Stimulated activated CD4-positive, alpha-beta T cell treated with anti-CD3 and anti-CD28 coated beads, Interleukin-1b, Interleukin-23, amount 100 ng/mL, for 48 hours (primary cell): ENCODE measurements at places on chromosomes 2 and 18.

DNA sequence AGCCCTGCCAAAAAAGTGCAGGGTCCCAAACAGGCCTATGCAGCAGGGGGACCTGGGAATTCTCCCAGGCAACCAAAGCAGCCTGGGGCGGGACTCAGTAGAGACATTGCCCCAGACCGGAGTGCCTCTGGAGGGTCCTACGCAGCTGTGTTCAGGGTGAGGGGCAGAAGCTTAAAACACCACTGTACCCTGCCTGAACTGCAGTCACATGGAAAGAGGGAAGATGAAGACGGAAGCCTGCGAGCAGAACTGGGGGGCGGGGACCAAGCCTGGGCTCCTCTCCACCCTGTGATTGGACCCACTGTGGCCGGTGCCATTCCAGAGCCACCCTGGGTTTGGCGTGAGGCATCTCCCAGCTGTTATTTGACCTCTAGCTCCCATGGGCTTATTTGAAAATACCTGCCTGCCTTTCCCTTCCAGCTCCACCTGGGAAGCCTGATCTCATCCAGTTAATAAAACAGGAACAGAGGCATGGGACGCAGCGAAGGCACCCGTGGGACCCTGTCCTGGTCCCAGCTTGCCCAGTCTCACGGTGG is 183.1 kb downstream of the SMAD2 start:
- no peak for DNase-seq

- no peak for DNase-seq
Observed at GRCh38 chr2:60827369-60827768, 54.0 kb upstream of the REL start.

- no peak for DNase-seq
Observed at GRCh38 chr18:57789759-57790158, 13.4 kb downstream of the ATP8B1 start.

- DNase-seq = peak; percentile 52
Observed at GRCh38 chr2:101387151-101387834, at the start of gene CREG2. CREG2 (minus strand) TSS chr2:101387503; CDS start chr2:101387457, 46 bp downstream.

DNA sequence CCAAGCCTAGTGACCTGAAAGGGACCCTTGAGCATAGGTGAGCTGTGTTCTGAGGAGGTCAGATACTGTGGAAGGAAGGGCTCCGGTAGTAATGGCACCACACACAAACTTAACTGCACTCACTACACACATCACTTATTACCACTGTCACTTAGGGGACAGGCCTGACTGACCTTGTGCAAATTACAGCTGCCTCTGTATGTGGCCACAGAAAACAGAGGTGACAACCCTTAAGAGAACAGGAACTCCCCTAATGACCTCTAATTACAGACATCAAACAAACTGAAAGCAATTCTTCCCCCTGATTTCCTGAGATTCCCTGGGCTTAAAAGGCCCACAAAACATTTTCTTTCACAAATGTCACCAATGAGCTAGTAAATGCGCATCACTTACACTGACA is 360.6 kb downstream of the RND3 start:
- no peak for DNase-seq

GRCh38 chr2:203732092-203732952 is 25.9 kb downstream of the CD28 start:
- no peak for DNase-seq

DNA sequence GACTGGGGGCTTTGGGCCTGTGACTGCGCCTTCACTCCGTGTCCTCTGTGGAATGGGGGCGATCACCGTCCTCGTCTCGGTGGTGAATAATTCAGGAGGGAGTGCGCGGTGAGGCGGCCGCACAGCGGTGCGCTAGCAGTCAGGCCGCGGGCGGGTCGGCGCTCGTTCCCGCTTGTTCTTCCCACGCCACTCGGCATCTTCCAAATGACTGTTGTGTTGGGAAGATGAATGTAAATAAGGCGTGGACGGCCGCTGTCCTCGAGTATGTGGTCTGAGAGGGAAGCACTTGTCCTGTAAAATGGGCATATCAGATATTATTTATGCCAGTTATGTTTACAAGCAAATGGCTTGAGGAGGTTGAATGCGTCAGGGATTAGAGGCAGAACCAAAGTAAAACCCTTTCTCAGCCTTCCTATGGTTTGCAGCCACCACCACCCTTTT is 608 bp upstream of the VPS4B start:
- no peak for DNase-seq

GRCh38 chr2:25279091-25279651 is 62.6 kb downstream of the DNMT3A start:
- DNase-seq = no peak

GRCh38 chr2:149808556-149808955 is 221.0 kb upstream of the MMADHC start:
- DNase-seq = no peak

DNA sequence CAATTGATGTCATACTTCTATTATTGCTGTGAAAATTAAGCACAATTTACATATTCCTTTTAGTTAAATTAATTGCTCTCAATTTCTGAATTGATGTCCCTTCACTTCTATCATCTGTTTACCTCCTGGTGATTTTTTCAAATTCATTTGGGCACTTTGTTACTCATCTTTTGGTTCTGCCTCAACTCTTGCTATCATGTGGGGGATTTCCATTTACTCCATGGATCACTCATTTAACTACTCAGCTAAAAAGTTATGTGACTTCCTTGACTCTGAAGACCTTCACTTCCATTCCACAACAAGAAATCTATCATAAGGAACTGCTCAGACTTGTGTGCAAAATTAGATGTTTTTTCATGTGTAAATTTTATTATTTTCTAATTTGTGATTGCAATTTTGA is 126.2 kb downstream of the EHBP1 start:
- DNase-seq = no peak

DNA sequence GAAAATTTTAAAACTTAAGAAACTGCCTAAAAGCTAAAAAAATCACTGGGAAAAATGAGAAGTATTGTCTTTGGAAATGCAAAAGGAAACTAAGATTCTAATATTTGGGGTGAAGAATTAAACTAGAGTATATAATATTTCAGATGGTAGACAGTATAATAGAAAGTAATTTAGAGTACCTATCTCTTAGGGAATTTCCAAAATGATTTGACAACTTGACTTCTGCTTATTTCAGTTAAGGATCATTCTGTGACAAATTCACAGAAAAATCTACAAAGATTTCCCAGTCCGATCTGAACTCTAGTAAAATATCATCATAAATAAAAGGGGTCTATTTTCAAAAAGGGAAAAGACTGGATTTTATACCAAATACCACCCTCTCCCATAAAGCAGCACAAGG is 99.6 kb downstream of the ATAD2B start:
- DNase-seq = no peak

- DNase-seq = no peak
Observed at GRCh38 chr2:80291656-80292055, 12.9 kb downstream of the LRRTM1 start.

DNA sequence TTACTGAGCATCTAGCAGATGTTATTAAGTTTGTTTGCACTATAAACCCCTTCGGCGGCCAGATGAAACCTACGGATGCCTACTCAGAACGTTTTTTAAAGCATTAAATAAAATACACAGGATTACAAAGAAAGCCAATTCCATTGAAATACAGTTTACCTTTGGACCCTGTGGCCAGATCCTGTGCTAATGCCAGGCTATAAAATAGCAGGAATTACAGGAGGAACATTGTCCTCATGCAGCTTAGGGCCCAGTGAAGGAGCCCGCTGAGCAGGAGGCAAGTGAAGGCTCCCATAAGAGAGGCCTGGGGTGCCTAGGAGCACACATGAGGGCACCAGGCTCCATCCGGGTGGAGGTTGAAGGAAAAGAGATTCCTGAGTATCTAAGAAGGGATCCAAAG is 310.4 kb downstream of the MTX2 start:
- DNase-seq = no peak

DNA sequence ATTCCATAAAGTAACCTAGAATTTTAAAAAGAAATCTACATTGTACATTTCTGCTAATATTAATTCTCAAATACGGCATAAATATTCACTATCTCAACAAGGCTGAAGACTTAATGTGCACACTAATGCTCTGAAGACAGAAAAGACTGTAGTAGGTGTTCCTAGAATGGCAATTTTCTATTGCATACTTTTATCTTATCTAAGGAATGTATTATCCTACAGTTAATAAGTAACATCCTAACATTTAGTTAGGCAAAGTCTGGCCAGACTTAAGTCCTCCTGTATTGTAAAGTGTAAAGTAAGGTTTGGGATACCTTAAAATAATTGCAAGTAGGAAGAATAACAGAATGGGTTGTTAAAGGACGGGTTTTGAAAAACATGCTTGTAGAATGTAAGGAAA is 42.2 kb downstream of the CHST9 start:
- DNase-seq = no peak

DNA sequence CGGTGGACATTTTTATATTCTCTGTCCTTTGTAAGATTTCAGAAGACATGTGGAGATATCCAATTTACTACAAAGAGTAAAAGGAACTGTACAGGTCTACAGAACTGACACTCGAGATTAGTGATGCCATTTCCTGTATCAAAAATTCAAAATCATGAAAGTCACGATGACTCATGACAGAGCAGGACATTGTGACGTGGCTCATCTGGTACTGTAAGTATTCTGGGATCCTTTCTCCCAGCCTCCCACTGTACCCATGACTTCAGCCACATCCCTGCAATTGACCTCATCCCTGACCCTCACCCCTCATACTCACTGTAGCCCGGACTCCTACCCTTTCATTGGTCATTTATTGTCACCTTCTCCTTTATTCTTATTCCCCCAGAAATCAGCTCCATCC is 736.5 kb downstream of the EPHA4 start:
- DNase-seq = no peak

- no peak for DNase-seq
Observed at GRCh38 chr2:133044556-133044955, 374.6 kb upstream of the LYPD1 start.

DNA sequence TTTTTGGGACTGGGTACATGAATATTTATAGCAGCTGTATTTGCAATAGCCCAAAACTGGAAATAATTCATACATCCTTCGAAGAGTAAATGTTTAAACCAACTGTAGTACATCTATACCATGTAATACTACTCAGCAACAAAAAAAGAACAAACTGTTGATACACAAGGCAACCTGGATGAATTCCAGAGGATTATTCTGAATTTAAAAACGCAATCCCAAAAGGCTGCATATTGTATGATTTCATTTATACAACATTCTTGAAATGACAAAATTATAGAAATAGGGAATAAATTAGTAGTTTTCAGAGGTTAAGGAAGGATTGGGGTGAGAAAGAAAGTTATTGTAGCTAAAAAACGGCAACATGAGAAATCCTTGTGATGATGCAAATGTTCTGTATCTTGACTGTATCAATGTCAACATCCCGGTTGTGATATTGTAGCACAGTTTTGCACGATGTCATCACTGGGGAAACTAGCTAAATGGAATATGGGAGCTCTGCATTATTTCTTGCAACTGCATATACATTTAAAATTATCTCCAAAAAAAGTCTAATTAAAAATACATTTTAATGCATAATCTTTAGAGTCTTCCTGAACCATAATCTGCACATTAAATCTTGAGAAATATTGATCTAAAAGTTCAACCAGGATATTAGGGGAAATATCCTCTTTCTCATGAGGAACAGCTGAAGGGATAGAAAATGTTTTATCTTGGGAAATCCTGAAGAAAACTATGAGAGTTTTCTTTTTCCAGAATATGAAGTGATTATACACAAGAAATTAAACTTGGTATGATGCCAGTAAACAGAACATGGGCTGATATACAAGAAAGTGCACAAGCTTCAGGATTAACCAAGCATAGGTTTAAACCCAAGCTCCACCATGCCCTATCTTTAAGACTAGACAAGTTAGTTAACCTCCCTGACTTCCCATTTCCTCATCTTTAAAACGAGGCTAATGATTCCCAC is 21.9 kb downstream of the EVA1A start:
- DNase-seq = no peak

- DNase-seq = no peak
Observed at GRCh38 chr2:233412405-233412804, 58.1 kb downstream of the DGKD start.

GRCh38 chr2:101120124-101120996 is 30.8 kb downstream of the TBC1D8 start:
- no peak for DNase-seq

GRCh38 chr2:15667809-15668556 is 76.3 kb downstream of the DDX1 start:
- DNase-seq = no peak
